ENCODE measurements at places on chromosomes 12 and 14. TPM values are rescaled to one million over a fixed set of nuclear protein-coding genes. Genes with fewer than 3 reads are reported as not detected.

Gene GAS2L3
- total RNA-seq = 150 TPM

Gene ENDOU
- 0.30 TPM for total RNA-seq

Gene TEX22
- total RNA-seq = 0.90 TPM

- no peak for DNase-seq
Observed at GRCh38 chr12:15584366-15585041, 204.7 kb downstream of the EPS8 start.

Gene WDHD1
- total RNA-seq = 3.1 TPM

Gene RILPL1
- total RNA-seq = 11.9 TPM

- no peak for DNase-seq
Observed at GRCh38 chr12:57983146-57983857, 41.9 kb downstream of the ATP23 start.

GRCh38 chr14:47785058-47785457, 109.7 kb upstream of the MDGA2 start:
- DNase-seq = no peak

GRCh38 chr14:75610834-75611233, 32.4 kb downstream of the FLVCR2 start:
- DNase-seq = no peak

- DNase-seq = peak; percentile 28
Observed at GRCh38 chr14:91140672-91141071, 26.8 kb downstream of the DGLUCY start.

Gene PPP4R3A
- 72.0 TPM for total RNA-seq

DNA sequence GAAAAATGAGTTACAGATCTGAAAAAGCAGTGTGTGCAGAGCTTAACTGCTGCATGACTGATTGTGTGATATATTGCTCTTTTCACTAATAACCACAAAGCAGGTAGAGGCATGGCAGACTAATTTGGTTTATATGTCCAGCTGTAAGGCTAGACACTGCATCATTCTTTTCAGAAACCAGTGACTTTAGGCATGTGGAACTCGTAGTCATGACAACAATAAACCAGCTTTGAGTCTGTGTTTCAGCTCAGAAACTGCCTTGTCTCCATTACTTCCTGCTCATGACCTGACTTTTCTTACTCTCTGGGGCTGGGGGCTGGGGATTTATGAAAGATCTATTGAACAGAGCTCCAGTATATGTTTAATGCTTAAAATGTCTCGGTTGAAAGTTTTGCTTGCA, 146.8 kb upstream of the LRIG3 start:
- no peak for DNase-seq

DNA sequence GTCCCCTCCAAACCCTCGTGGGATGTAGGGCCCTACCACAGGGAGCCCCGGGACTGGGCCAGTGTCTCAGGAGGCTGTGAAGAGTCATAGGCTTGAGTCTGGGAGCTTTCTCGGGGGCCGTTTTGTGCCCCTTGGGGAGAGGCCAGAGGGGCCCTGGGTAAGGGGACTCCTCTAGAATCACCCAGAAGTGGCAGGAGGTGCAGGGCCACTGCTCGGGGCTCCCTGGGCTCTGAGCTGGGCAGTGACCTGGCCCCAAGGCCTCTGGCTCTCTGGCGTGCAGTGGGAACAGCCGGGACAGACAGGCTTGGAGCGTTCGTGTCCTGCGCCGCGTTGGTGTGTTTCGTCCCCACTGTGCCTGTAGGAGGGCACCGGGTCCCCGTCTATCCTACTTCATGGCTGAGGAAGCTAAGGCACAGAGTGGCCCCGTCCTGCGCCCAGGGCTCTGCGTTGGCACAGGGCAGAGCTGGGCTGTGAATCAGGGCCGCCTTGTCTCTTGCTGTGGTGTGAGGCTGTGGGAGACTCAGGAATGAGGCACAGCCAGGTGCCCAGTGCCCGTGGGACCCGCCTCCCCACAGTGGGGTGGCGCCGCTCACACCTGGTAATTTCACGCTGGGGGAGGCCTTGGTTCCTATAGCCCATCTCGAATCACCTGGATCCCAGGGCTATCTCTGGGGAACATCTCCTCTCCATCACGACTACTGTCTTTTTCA, 23.8 kb upstream of the KIF26A start:
- DNase-seq = no peak

GRCh38 chr14:104383088-104383995, 196.2 kb upstream of the C14orf180 start:
- DNase-seq = no peak

Gene ZBTB25
- total RNA-seq = 14.9 TPM

- DNase-seq = peak; percentile 38
Observed at GRCh38 chr12:110280392-110280778, 662 bp upstream of the ATP2A2 start.

- DNase-seq = no peak
Observed at GRCh38 chr12:22627371-22627770, 2.4 kb downstream of the ETNK1 start.

DNA sequence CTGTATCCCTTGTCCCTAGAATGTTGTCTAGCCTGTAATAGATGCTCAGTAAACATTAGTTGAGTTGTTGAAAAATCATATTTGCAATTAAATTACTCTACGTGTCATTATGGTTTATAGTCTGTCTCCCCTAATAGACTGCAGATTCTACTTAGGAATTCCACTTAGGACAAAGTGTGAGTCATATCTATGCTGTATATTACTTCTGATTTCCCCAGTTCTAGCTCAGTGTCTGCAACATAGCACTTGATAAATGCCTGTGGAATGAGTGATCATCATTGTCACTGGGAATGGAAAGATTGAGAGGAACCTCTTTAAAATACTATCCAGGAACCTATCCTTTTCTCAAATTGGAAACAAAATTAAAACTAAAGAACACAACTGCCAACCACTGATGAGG, 99.3 kb downstream of the TBX5 start:
- DNase-seq = no peak

Gene PLD4
- total RNA-seq = not detected
